ENCODE measurements at places on chromosomes 12 and 14.

DNA sequence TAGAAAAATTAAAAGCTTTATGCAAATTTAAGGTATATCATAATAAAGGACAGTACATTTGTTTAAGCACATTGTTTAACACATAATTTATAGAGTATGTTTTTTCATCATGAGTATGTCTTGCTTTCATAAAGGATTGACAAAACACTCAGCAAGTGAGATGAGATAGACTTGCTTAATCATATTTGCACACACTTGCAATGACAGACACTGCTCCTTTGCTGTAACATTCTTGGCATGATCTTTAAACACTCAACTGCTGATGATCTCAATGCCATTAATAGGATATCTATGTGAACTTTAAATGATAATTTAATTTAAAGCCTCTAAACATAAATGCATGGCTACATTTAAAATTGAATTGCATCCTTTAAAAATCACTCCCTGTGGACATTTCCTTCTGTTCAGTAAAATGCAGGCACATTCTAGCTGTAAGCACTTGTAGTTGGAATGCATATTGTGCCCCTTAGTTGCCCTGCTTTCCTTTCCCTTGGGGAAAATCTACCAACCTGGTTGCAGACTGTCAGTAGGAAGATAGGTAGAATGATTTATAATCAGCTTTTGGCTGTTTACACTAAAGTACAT, 979.0 kb downstream of the TMTC2 start:
- DNase-seq: no peak

DNA sequence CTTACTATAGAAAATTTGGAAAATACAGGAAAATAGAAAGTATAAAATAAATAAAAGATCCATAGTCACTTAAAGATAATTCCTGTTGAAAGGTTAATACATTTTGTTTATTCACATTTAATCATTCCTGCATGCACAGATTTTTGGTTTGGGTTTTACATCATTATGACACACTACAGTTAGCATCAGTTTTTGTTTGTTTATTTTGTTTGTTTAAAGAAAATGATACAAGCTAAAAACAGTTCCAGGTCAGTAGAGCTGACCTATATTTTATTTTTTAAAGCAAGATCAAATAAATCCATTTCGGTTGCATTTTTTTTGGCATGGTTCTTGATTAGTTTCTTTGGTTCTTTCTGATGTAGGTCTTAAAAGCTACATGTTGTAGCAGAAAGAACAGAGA, 68.8 kb upstream of the CCDC91 start:
- DNase-seq: no peak

DNA sequence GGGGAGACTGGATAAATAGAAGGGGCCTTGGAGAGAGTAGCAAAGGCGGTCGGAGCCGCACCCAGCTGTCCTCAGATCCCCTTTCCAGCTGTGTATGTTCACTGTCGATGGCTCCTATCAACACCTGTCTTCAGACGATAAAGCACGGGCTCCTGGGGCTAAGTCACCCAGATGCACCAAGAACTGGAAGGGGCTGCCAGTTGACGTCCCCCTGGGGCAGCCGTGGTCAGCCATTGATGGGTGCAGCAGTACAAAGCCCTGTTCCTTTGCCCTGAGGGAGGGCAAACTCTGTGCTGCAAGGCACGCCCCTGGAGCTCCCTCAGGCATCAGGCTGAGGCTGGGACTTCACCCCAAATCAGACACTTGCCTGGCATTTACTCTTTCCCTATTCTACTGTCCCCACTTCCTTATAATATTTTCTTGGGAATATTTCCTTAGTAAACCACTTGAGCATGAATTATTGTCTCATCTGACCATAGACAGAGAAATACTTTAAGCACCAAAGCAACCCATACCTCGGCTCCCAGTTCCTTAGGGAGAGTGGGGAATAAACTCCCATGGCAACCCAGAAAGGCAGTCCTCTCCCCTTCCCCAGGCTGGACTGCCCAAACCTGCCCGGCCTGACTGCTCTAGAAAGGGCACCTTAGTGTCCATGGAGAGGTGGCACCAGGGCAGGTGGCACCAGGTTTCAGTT, 59.6 kb upstream of the SCN8A start:
- DNase-seq: no peak

DNA sequence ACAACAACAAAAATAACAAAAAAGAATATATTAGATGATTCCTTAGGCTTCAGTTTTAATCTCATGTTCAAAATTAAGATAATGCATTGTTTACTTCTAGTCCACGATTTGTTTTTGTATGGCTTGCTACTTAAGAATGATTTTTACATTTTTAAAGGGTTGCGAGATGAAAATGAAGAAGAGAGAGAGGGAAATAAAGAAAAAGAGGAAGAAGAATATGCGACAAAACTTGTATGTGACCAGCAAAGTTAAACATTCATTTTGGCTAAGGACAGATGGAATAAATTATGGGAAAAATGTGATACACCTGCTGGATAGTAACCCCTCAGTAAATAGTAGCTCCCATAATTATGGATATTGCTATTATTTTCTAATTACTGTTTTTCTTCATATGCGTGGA, 1.2 kb upstream of the GIT2 start:
- DNase-seq: no peak

GRCh38 chr14:84351646-84352045, 1178.3 kb upstream of the FLRT2 start:
- no peak for DNase-seq

DNA sequence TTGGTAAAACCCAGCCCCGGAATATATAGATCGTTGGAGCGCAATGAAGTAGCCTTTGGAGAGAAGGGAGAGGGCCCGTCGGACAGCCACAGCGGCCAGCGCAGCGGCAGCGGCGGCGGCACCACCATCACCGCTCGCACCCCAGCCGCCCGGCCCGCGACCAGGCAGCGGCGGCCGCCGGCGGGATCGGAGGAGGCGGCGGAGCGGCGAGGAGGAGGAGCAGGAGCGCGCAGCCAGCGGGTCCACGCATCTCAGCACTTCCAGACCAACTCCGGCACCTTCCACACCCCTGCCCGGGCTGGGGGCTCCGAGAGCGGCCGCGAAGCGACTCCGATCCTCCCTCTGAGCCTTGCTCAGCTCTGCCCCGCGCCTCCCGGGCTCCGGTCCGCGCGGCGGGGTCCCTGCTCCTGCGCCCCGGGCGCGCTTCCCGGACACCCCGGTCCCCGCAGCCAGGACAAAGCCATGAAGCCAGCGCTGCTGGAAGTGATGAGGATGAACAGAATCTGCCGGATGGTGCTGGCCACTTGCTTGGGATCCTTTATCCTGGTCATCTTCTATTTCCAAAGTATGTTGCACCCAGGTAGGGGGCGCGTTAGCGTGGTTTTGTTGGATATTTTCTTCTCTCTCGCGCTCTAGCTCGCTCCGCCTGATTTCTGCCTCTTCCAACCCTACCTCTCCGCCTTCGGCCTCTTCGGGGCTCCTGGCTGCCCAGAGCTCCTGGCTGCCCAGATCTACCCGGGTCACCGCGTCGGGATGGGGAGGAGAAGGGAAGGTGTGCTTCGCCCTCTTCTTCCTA, 400 bp downstream of the CHST11 start:
- DNase-seq: no peak

DNA sequence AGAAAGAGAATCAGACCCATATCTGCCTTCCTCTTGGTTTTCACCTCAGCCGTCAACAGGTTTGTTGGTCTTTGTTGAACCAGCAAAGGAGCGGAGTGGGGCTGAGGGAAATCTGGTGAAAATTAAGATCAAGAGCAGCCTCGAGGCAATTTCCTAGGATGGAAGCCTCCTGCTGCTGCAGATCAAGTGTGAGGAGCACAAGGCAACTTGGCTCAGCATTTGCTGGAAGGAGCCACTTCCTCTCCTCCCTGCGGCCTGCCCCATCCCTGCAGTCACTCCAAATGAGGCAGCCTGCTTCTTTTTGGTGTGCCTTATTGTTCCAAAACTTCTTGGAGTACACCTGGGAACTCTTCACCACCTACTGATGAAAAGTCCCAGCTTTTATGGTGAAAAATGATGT, 4.9 kb downstream of the TC2N start:
- DNase-seq: no peak

DNA sequence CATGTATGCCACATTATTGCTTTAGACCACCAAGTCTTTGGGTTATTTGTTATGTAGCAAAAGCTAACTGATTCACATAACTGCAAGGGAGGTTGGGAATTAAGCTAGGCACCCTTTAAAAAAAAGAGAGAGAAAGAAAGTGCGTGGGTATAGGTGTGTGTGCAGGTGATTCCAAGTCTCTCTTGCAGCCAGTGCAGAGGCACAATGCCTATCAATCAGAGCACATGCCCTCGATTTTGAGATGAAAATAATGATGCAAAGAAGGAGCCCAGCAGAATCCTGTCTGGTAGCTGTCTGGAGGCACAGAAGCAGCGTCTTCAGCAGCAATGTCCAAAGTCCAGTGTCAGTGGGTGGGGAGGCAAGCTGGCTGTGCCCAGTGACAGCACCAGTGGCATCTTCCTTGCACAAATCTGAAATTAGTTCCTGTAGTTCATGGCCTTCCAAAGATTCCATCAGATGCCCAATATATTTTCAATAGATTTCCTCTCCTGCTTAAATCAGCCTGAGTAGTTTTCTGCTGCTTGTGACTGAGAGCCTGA, 62.4 kb upstream of the TBPL2 start:
- DNase-seq: no peak

- no peak for DNase-seq
These were observed 45.3 kb upstream of the HECTD1 start for GRCh38 chr14:31252865-31253264.

DNA sequence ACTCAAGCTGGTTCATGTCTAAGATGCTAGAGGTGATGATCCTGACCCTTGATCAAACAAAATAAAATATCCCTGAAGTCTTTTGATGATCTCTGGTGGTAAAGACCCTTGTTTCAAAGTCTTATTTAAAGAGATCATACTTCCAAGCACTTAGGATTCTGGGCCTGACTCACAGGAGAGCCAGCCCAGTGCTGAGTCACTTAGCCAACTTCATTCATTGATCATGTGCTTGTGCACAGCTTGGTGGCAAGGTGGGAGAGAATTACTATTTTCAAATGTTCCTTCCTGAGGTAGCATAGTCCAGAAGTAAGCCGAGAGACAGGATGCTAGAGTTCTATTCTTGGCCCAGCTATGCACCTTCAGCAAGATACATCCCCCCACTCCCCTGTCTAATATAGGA, 40.6 kb downstream of the SCN8A start:
- DNase-seq: no peak

- no peak for DNase-seq
These were observed 27.0 kb upstream of the PTHLH start for GRCh38 chr12:27999521-27999920.

DNA sequence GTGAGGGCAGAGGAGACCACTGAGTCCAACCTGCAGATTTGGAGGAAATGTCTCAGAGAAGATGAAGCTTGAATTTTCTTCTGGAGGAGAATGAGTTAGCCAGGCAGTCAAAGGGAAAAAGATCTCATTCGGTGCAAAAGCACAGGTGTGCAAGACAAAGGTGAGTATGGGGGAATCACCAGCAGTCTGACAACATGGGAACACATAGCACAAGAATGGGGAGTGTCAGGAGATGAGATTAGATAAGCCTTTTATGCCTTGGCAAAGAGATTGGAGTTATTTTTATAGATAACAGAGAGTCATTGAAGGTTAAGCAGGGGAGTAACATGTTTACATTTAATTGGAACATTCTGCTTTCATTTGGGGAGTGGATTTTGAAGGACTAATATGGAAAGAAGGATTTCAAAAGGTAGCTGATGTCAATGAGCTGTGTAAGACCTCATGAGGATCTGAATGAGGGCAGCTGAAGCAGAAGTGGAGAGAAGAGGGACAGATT, 171.3 kb upstream of the NTF3 start:
- no peak for DNase-seq

DNA sequence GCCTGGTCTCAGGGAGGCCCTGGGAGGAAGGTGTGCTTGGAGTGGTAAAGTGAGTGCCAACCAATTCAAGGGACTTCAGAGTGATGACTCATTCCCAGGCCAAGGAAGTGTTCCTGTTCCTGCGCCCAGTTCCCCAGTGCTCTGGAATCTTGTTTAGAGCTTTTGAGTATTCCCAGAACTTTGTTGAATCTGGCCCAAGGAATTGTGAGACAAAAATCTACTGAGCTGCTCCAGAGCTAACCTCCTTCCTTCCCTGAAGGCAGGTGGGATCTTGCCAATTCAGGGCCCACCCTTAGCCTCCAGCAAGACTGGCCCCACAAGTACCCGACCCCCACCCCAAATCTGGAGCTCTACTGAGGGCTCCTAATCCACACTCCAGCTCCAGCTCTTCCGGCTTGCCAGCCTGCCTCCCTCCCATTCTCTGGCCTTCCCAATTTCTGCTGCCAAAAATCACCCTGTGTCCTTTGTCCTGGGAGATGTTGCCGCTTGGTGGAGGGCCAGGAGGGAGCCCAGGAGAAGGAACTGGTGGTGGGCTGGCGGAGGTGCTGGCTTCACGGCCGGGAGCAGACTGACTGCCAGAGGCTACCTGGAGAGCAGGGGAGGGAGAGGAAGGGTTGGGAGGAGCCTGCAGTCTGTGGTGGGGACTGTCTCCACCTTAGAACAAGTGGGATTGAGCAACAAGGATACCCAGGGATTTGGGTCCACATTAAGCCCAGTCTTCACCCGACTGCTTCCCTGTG, 2.0 kb upstream of the ATN1 start:
- no peak for DNase-seq

GRCh38 chr14:94103554-94104150, 6.9 kb upstream of the IFI27 start:
- DNase-seq: no peak

DNA sequence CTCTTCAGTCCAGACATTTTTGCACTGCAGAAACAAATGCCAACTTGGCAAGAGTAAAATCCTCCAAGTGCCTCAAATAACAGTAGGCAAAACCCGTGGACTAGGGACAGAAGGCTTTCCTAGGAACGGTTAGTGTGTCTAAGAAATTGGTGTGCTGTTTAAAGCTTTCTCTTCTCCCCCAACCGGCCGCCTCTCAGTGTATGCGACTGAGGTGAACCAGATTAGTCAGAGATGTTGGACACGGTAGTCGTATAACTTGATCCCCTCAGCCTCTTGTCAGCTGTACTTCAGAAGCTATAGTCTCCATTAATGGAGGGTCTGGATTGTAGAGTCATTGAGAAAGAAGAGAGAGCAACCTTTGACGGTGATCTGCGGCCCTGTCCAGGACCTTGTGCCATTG, 21.7 kb downstream of the PPFIBP1 start:
- no peak for DNase-seq

- no peak for DNase-seq
These were observed 10.6 kb downstream of the FNTB start for GRCh38 chr14:64997108-64997794.

DNA sequence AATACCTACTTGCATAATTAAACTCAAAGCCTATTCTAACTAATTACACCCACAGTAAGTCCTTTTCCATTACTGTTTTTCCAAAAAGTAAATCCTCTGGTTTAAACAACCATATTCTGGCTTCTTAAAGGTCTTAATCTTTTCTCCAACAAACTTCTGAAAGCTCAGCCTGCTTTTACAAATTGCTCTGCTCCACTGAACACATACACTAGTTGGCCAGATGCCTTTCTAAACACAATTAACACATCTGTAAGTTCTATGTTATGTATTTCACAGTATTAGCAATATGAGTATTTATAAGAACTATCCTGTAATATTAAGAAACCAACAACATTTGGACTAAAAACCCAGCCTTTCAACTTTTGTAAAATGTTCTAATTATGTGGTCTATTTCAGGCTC, 30.1 kb downstream of the PTPRB start:
- no peak for DNase-seq

- DNase-seq: no peak
These were observed 19.7 kb upstream of the NR1H4 start for GRCh38 chr12:100453951-100454350.

- DNase-seq: no peak
These were observed 60.8 kb downstream of the ITPK1 start for GRCh38 chr14:93054876-93055275.

- no peak for DNase-seq
These were observed 10.3 kb downstream of the DCP1B start for GRCh38 chr12:1993871-1994371.

Measured in stimulated activated CD8-positive, alpha-beta memory T cell treated with anti-CD3 and anti-CD28 coated beads, Interleukin-2, amount 100 ng/mL, for 1 hour (primary cell).